ENCODE measurements at places on chromosomes 16 and 17.

DNA sequence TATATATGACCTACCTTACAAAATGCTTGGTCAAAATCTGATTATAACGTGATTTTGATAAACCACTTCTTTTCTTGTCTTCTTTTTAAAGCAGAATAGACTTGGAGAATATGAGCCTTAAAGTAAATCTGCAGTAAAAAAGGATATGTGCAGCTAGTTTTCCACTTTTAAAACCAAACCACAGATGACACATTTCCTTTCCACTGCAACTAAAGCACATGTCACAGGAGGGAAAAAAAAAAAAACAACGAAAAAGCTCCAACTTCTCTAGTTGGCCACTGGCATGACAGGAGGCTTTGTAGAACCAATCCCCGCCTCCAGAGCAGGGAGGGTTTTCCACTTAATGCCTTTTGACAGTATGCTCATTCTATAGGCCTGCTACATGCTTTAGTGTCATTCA lies at the start of gene EVI2A:
Gene EVI2A, minus strand, starts transcription at position 142 of the 400 bp plus-strand sequence. CDS start 2,609 bp downstream, outside the sequence.
- no peak for DNase-seq

DNA sequence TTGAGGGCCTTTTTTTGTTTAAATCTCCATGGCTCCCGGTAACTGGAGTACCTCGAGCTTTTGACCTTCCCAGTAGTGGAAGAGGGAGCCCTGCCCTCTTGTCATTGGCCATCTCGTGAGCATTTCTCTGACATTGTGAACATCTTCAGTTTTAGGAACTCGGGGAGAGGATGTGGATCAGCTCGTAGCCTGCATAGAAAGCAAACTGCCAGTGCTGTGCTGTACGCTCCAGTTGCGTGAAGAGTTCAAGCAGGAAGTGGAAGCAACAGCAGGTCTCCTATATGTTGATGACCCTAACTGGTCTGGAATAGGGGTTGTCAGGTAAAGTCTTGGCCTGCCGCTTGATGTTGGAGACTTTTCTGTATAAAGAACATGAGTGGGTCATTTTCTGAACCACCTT lies 24.3 kb downstream of the NTAN1 start:
- DNase-seq: no peak

DNA sequence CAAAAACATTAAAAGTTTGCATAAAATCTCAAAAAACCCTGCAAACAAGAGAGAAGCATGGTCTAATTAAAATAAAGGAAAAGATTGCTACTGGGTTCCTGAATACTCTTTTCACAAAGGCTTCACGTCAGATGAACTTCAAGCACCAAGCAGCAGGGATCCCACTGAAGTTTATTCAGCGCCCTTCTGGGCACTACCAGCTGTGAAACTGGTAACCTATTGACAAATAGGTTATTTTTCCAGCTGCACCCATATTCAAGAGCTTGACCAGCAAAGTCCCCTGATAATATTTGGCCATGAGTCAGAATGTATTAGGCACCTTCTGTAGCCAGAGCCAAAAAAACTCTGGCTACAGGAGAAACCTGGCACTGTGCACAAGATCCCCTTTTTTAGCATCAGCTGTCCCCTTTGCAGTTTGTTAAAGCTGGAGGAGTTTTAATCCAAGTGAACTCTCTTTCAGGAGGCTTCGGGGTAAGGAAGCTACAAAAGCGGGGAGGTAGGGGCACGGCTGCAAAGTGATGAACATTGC lies 60.3 kb downstream of the GRIN2A start:
- DNase-seq: no peak

DNA sequence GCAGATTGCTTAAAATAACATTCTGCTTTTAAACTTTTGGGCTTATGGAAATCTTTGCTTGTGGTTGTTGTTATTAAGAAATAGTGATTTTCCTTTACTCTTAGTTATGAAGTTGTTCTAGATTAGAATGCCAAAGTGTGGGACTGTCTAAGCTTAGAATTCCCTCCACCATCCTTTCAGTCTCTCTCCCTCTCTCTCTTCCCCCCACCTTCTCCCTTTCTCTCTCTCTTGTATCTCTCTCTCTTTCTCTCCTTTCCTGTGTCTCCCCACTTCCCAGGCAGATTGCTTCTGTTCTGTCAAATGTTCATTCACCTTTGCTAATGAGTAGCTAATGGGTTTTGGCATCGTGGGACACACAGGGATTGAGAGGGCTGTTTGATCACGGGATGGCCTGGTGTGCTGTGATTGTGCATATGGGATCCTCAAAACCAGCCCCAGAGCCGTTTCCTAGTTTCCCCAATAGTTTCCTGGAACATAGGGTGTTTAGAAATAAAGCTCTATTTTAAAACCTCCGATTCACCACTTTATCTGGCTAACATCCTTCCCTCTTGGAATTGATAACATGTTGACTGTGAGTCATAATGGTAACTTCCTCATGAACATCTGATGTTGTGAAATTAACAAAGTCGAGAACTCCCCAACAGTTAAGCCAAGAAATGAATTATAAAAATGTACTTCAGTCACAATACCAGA lies 502.6 kb downstream of the TMEM114 start:
- DNase-seq: no peak

- DNase-seq: no peak
These were observed 489.1 kb upstream of the SALL1 start for GRCh38 chr16:51640196-51640595.

GRCh38 chr17:64355536-64356303 lies 34.9 kb downstream of the PECAM1 start:
- no peak for DNase-seq

DNA sequence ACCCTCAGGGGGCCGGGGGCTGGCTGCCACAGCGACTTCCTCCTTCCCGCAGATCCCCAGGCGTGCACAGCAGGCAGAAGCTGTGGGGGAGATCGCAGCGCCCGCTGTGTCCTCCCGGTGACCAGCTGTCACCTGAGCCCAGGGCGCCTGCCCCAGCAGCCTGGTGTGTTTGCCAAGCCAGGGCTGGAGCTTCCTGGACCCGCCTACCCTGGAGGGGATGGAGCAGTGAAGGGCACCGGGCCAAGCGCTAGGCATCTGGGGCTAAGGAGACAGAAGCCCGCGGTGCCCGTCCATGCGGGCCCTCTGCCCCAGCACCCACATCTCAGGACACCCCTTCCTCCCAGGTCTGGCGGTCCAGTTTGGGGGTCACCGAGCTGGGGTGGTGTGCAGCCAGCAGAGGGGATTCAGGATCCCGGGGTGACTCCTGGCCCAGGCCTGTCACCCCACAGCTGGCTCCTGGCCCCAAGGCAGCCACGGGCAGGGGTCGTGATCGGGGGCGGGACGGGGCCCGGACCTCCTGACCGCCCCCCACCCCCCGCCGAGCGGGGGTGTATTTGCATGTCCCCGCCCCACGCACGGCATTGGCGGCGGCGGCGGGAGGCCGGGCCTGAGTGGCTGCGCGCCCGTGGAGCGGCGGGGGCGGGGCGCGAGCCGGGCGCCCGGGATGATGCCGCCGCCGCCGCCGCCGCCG lies at the start of gene RAB26:
Gene RAB26, plus strand, starts transcription at position 645 of the 691 bp plus-strand sequence. CDS start 159 bp downstream, outside the sequence.
- peak; percentile 94 for DNase-seq

- DNase-seq: no peak
These were observed 75.7 kb downstream of the TANC2 start for GRCh38 chr17:63041722-63042121.

DNA sequence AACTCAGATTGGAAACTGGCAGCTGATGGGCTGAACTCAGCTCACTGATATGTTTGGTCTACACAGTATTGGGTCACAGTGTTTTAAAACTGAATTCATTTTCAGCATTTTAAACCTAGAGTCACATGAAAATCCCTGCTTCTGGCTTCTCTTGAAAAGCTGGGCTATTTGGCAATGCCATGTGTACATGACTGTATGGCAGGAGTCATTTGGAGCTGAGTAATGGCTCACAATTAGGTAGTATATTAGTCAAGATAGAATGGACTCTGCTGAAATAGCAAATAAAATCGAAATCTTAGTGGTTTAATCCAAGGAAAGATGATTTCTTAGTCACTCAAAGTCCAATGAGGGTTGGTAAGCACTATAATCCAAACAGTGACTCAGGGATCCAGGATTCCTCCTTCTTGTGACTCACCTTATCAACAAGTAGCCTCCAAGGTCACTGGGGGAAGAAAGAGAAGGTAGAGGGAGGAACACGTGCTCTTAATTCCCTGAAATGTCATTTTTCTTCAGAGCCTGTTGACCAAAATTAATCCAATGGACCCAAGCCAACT lies 13.9 kb upstream of the PMP22 start:
- DNase-seq: no peak

- DNase-seq: no peak
These were observed 5.5 kb upstream of the MNT start for GRCh38 chr17:2406271-2406902.

GRCh38 chr16:72841506-72841905 lies 206.4 kb downstream of the ZFHX3 start:
- DNase-seq: no peak

GRCh38 chr17:21376759-21377690 lies 868 bp downstream of the KCNJ12 start:
- no peak for DNase-seq

DNA sequence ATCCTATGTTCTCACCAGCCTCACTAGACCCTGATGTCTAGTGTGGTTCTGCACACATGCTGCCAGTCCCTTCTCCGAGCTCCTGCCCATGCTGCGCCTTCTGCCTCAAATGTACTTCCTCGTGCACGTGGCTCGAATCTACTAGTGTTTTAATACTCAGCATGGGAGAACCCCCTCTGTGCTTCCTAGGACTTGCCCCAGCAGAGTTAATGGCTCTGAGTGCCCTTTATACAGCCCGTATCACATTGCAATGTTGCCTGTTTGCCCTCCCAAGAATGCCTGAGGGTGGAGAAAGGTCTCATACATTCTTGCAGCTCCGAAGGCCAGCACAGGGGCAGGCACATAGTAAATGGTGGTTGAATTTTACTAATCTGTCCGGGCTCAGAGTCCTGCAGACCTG lies 190.8 kb upstream of the NLRP1 start:
- no peak for DNase-seq

GRCh38 chr16:86075488-86075785 lies 176.5 kb downstream of the IRF8 start:
- no peak for DNase-seq

- DNase-seq: no peak
These were observed 8.7 kb downstream of the USB1 start for GRCh38 chr16:58009856-58010416.

- DNase-seq: no peak
These were observed 16.4 kb downstream of the CDK5RAP3 start for GRCh38 chr17:47987240-47987835.

- DNase-seq: no peak
These were observed 121.3 kb upstream of the GOT2 start for GRCh38 chr16:58855291-58855863.

- DNase-seq: peak; percentile 70
These were observed 701 bp downstream of the JMJD6 start for GRCh38 chr17:76725580-76726230.

GRCh38 chr17:63944736-63945499 lies 12.8 kb upstream of the CD79B start:
- no peak for DNase-seq

DNA sequence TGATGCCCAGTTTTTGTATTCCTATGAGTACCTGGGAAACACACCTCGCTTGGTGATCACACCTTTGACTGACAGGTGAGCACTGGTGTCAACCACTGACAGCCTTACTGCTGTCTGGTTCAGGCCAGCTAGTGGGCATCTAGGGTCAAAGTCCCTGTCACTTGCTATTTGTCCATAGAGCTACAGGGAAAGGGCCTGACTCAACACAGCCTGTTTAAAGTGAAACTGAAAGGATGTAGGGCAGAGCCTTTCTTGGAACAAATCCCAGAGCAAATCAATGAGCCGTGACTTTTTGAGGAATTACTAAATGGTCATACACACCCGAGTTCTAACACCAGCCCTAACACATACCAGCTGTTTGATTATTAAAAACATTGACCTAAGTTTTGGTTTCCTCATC lies 106.8 kb downstream of the DNAH9 start:
- DNase-seq: no peak

GRCh38 chr17:63955232-63955631 lies 17.5 kb downstream of the SCN4A start:
- DNase-seq: no peak

DNA sequence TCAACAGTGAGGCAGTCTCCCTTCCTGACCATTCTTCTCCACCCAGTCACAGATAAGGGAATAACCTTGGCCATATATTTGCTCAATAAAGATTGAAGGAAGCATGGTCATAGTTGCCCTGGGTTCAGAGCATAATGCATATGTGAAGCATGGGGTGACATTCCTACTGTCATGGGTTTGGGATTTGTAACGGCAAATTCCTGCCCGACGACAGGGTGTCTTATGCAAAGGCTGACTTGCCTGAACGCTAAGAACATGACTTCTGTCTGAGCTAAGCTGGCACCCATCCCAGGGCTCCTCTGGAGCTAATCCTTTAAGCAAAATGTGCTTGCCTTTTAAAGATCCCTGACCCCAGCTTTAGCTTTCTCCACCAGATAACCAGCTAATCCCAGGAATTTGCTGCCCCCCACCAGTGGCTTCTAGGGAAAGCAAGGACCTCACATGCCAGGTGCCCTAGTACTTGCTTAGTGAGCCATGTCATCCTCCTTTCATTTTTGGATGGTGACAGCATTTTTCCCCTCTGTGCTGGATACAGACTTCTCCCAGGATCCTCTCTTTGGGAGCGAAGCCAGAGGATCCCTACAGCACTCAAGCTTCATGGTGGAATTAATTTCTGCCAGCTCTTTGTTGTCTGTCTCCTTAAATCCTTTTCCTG lies 11.7 kb downstream of the SLC7A6OS start:
- no peak for DNase-seq

- DNase-seq: no peak
These were observed 29.3 kb upstream of the RCVRN start for GRCh38 chr17:9934331-9934730.

- no peak for DNase-seq
These were observed 10.8 kb downstream of the CPNE2 start for GRCh38 chr16:57102888-57103851.

- DNase-seq: no peak
These were observed 18.8 kb upstream of the MMD start for GRCh38 chr17:55440391-55440790.
